ENCODE measurements at places on chromosomes 7 and 10. TPM values are rescaled to one million over a fixed set of nuclear protein-coding genes. Genes with fewer than 3 reads are reported as not detected.

DNA sequence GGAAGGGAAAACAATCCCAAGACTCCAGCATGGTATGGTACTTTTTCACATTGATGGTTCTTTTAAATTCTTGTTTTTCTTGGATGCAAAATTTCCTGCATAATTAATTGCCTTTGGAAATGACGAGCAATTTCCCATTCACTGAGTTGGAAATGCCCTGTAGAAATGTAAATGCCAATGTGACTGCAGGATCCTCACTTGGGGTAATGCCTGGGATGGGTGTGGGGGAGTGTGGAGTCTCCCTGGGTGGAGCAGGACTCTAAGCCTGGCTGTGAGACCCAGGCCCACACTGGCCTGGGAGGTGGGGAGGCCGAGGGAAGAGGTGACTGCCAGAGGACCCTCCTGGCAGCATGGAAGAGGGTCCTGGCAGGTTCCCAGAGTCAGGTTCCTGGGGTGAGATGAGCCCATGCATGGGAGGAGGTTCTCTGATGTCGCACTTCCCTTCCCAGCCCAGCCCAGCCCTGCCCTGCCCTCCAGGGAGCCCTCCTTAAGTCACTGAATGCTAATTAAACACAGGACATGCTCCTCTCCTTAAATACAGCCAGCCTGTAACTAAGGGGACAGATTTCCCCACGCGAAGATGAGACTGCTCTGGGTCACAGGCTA is 157.9 kb downstream of the GFRA1 start:
- no peak overlapping the region for H3K27ac ChIP-seq
- no peaks in the 10 kb centered on the region for H3K36me3 ChIP-seq
- H3K4me3 ChIP-seq: no peak overlapping the region
- no peaks in the 10 kb centered on the region for H3K4me1 ChIP-seq
- DNase-seq: no peak

AUTS2 gene
- total RNA-seq: 47.3 TPM

SEC61A2 gene
- 4.7 TPM for total RNA-seq

- H3K27ac ChIP-seq: no peak overlapping the region
- no peak for DNase-seq
- H3K4me3 ChIP-seq: no peak overlapping the region
- no peaks in the 10 kb centered on the region for H3K27me3 ChIP-seq
Measured at GRCh38 chr10:102003541-102003940, 52.4 kb downstream of the ARMH3 start.

- no peaks in the 10 kb centered on the region for H3K36me3 ChIP-seq
- H3K4me3 ChIP-seq: no peak overlapping the region
- no peaks in the 10 kb centered on the region for H3K27me3 ChIP-seq
- no peak overlapping the region for H3K27ac ChIP-seq
Measured at GRCh38 chr7:112383671-112384417, 66.4 kb upstream of the IFRD1 start.

GRCh38 chr10:23067939-23068775 is 27.2 kb upstream of the MSRB2 start:
- H3K36me3 ChIP-seq: no peaks in the 10 kb centered on the region
- no peaks in the 10 kb centered on the region for H3K27me3 ChIP-seq
- peak; percentile 86 for DNase-seq
- no peak overlapping the region for H3K27ac ChIP-seq
- peaks cover 18% of the 10 kb centered on the region for H3K4me1 ChIP-seq

GRCh38 chr7:88289564-88290025 is 17.1 kb downstream of the STEAP4 start:
- no peaks in the 10 kb centered on the region for H3K27me3 ChIP-seq
- no peak overlapping the region for H3K27ac ChIP-seq

HOGA1 gene
- total RNA-seq: 3.6 TPM

DNA sequence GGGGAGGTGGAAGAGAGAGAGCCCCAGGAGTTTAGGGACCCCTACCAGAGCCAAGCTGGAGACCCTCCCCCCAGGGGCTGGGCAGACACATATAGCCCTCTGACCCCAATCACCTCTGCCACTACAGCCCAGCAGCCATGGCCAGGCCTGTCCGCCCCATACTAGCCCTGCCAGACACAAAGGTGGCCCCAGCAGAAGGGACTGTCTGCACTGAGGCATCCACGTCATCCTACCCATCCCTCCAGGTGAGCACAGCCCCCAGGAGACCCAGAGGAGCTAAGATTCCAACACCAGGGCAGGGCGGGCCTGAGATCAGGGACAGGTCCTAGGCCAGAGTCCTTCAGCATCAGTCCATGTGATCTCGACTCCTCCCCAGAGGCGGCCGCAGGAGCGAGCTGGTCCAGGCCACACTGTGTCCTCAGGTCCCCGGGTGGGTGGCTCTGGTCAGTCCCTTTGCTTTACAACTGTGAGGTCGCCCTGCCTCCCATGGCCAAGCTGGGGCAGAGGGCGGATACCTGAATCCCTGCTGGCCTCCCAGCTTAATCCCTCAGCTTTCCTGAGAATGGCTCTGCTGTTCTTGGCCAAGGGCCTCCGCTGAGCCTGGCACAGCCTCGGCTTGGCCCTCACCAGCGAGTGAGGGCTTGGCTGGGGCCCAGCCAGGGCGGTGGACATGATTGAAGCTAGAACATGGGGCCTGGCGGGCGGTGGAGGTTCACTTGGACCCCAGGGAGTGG is 14.3 kb upstream of the ELN start:
- no peak overlapping the region for H3K4me3 ChIP-seq
- H3K27ac ChIP-seq: no peak overlapping the region
- peak; percentile 72 for DNase-seq

DNA sequence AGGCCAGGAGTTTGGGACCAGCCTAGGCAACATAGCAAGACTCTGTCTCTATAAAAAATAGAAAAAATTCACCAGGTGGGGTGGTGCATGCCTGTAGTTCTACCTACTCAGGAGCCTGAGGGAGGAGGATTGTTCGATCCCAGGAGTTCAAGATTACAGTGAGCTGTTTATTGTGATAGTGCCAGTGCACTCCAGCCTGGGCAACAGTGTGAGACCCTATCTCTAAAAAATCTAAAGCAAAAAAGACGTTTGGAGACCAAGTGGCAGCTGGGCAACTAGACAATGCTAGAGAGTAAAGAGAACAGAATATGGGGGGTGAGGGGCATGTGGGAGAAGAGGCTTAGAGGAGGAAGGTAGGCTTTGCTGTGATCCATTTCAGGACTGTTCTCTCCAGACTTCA is 1.4 kb downstream of the PDSS1 start:
- no peaks in the 10 kb centered on the region for H3K36me3 ChIP-seq
- no peaks in the 10 kb centered on the region for H3K27me3 ChIP-seq
- peak overlapping the region; percentile 89 for H3K4me3 ChIP-seq
- peaks cover 14% of the 10 kb centered on the region for H3K4me1 ChIP-seq
- DNase-seq: no peak
- no peak overlapping the region for H3K27ac ChIP-seq

PRTFDC1 gene
- 2.1 TPM for total RNA-seq

DNA sequence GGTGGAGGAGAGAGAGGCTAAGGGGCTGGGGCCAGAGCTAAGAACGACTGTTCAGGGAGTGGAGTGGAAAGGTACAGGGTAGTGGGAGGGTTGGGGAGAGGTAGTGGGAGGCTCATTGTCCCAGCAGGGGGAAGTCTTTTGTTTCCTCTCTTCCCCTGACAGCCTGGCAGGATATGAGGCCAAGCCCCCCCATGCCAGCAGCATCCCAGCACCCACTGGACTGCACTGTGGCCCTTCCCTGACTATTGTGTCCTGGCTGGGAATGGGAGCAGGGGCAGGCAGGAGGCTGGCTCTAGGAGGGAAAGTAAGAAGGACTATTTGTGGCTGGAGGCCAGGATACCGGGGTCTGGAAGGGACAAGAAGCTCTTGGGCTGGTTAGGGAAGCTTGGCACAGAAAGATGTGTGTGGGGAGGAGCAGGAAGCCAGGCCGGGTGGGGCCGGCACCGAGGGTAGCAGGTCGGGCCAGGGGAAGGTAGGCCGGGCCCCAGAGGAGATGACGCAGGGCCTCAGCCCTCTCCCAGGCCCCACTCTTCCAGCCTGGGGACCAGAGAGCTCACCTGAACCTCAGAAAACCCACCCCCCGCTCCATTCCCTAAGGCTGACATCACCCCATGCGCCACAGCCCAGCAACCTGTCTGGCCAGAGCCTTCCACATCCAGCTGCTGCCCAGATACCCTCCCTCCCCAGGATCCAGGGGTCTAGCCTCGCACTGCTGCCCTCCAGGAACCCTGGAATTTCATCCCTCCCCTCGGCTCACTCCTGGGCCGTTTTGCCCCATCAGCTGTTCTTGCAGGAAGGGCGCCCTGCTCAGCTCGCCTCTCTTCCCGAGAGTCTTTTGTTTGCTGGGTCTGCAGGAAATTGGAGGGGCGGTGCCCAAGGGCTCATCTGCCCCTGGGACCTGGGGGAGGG is 8.8 kb upstream of the EPHB4 start:
- peak overlapping the region; percentile 83 for H3K27ac ChIP-seq
- peaks cover 14% of the 10 kb centered on the region for H3K4me1 ChIP-seq
- DNase-seq: peak; percentile 50
- H3K36me3 ChIP-seq: no peaks in the 10 kb centered on the region
- H3K4me3 ChIP-seq: no peak overlapping the region

CLDN3 gene
- total RNA-seq: 30.3 TPM

- H3K4me3 ChIP-seq: no peak overlapping the region
- H3K27me3 ChIP-seq: no peaks in the 10 kb centered on the region
- peaks cover 2% of the 10 kb centered on the region for H3K4me1 ChIP-seq
Measured at GRCh38 chr10:122551450-122551849, 9.1 kb upstream of the DMBT1 start.

DNA sequence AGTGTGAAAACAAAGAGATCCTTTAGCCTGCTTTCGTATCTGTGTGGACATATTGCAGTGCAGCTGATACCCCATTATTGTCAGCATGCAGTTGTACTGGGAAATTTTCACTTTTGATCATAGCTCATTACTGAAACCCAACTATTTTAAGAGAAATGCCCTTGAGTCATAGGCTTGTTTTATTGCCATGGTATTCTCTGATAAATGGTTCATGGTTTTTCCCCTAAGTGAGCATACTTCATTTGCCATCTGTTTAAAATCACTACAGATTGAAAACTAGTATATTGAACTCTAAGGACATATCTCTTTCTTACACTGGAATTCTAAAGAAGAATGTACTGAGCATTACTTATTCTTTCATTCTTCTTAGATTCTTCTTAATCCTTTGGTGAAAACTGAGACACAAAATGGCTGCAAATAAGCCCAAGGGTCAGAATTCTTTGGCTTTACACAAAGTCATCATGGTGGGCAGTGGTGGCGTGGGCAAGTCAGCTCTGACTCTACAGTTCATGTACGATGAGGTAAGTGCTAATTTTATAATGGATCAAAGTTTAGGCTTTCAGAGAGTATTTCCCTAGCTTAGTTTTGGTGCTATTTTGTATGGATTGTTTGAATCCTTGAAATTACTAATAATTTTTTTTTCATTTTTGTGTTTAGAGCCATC is 63.0 kb downstream of the RALA start:
- no peak overlapping the region for H3K4me3 ChIP-seq
- no peak overlapping the region for H3K27ac ChIP-seq
- no peaks in the 10 kb centered on the region for H3K27me3 ChIP-seq
- no peaks in the 10 kb centered on the region for H3K36me3 ChIP-seq
- DNase-seq: no peak
- H3K4me1 ChIP-seq: peaks cover 18% of the 10 kb centered on the region

DNA sequence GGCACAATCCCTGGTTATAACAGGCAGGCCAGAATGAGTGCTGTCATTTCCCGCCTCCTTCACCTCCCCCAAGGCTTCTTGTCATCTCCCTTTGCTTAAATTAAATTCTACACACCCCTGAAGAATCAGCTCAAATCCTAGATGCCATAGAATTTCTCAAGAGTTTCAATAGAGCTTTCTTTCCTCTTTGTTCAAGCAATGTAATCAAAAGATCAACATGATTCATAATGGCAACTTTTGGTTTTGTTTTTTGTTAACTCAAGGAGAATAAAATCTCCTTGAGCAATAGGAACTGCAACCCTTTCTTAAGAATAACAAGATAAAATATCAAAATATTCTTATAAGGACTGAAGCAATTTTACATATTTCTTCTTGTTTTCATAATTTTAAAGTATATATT is 180.8 kb upstream of the CDK1 start:
- H3K27ac ChIP-seq: no peak overlapping the region
- no peak overlapping the region for H3K4me3 ChIP-seq
- no peaks in the 10 kb centered on the region for H3K4me1 ChIP-seq
- DNase-seq: no peak
- H3K36me3 ChIP-seq: no peaks in the 10 kb centered on the region
- H3K27me3 ChIP-seq: no peaks in the 10 kb centered on the region

DNA sequence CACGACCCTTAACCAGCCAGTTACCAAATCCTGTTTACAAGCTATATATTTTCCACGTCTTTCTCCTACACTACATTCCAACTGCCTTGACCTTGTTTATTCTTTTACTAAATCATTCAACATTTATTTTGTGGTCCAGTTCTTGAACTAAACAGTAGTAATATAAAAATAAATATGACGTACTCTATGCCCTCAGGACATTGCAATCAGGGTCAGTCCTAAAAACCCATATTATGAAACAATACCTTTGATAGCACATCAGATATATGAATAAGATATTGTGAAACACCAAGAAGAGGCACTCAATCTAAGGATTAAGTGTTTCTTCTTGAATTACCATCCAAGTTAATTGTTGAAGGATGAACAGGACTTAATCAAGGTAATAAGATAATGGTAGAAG is 52.5 kb upstream of the WNT16 start:
- H3K27ac ChIP-seq: no peak overlapping the region
- no peaks in the 10 kb centered on the region for H3K27me3 ChIP-seq
- H3K4me3 ChIP-seq: no peak overlapping the region
- no peak for DNase-seq
- H3K36me3 ChIP-seq: no peaks in the 10 kb centered on the region

GRCh38 chr7:112982441-112983063 is 104.1 kb downstream of the GPR85 start:
- no peak for DNase-seq
- H3K36me3 ChIP-seq: no peaks in the 10 kb centered on the region
- H3K4me1 ChIP-seq: no peaks in the 10 kb centered on the region
- no peaks in the 10 kb centered on the region for H3K27me3 ChIP-seq
- no peak overlapping the region for H3K27ac ChIP-seq
- H3K4me3 ChIP-seq: no peak overlapping the region

TMEM176B gene
- 24.0 TPM for total RNA-seq

GRCh38 chr7:120583899-120584586 is 273.9 kb downstream of the TSPAN12 start:
- H3K4me1 ChIP-seq: no peaks in the 10 kb centered on the region
- H3K27ac ChIP-seq: no peak overlapping the region
- H3K4me3 ChIP-seq: no peak overlapping the region
- no peak for DNase-seq

DNA sequence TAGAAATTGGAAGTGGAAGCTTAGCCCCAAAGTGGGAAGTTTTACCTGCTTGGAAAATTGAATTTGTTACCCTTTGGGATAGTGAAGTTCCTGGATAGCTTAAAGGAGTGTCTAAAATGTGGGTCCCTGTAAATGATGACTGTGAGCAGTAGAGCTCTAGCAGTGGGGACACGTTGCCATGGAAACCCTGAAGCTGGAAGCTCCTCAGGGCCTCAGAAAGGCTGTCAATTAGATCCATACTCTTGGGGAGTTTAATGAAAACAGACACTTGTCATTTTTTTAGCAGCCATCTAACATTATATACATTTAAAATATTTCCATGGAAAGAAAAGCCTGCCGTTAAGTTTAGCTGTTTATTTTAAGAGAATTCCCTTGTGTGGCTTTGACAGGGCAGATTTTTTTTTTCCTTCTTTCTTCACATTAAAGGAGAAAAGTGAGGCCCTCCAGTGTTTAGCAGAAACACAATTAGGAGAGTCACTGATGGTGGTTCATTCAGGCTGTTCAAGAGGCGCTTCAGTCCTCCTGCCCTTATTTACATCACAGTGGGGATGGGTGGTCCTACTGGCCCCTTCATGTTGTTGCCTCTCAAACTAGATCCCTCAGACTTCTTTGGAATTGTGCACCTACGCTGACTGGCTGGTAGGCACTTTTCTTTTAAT is 518.4 kb downstream of the CCSER2 start:
- no peak overlapping the region for H3K4me3 ChIP-seq
- no peaks in the 10 kb centered on the region for H3K36me3 ChIP-seq
- H3K27me3 ChIP-seq: no peaks in the 10 kb centered on the region
- H3K4me1 ChIP-seq: no peaks in the 10 kb centered on the region
